AG20443 (cell line): ENCODE measurements at places on chromosomes 6 and 20.

- no peak for DNase-seq
These were observed 154.6 kb upstream of the SOX4 start for GRCh38 chr6:21438986-21439352.

DNA sequence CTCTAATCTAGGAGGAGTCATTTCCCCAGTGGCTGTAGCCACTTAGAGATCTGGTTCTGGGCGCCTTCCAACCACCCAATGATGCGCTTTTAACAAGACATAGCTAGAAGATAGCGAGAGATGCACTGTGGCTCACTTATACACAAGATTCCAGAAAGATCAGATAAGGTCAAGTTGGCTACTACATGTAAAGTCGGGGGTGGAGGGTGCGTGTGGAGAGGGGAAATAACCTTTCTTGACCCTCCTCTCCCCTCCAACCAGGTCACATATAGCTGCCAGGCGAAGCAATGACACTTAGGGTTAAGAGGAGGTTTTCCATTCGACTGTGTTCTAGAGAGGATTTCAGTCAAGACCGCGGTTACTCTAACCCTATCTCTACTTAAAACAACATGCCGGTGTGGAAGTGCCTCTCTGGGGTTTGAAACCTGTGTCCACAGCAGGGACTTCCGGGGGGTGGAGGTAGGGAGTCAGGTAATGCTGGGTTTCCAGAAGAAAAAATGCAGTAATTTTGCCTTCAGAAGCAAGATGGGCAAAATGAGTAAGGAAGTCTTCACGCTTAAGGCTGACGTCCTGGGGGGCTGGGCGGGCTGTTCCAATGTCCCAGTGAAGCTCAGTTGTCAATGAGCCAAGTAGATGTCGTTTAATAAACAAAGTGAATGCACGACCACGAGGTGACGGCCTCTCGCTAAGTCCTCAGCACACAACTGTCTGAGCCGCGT lies 1.8 kb upstream of the SIM1 start:
- no peak for DNase-seq

DNA sequence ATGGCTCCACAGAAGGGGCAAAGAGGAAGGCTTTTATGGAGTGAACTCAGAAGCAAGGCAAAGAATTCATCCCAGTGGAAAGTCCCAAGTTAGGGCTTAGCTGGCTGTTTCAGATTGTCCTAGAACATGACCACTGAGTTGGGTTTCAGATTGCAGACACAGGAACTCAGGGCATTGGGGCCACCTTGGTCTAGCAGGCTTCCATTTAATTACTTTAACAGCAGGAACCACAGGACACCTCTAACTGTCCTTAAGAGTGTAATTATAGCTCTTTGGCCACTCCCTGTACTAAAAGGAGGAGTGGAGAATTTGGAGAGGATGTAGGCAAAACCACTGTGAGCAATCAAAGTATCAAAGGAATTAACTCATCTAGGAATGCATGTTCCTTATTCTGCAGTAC lies 150.6 kb upstream of the AGPAT4 start:
- no peak for DNase-seq

DNA sequence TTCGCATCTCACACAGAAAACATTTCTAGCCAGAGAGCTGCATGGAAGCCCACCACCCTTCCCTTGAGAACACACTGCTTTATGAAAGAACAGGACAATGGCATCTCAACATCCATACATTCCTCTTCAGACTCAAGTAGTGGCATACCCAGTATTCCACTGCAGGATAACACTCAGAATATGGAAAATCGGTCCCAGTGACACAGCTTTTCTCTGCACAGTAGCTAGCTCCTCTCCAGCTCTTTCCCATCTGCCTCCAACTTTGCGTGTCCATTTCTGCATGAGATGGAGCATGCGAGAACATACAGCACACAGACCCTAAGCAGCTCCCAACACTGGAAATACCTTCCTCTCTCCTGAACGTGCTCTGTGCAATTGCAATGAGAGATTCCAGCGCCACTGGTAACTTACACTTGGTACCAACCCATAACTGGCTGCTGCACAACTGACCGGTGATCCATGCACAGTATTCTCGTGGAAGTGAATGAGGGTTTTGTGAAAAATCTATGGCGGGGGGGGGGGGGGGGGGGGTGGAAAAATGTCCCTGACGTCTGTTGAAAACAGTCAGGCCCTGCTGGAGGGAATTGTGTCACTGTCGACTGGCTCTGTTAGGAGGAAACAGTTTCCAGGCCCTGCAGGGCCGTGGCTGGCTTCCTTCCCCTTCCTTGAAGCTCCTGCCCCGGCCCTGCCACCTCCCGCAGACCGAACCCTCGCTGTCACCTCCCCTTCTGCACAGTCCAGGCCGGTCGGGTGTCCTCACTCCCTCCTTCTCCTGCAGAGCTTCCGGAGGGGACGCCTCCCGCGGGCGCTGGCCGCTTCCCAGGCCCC lies 265.9 kb upstream of the QKI start:
- DNase-seq, result no peak

DNA sequence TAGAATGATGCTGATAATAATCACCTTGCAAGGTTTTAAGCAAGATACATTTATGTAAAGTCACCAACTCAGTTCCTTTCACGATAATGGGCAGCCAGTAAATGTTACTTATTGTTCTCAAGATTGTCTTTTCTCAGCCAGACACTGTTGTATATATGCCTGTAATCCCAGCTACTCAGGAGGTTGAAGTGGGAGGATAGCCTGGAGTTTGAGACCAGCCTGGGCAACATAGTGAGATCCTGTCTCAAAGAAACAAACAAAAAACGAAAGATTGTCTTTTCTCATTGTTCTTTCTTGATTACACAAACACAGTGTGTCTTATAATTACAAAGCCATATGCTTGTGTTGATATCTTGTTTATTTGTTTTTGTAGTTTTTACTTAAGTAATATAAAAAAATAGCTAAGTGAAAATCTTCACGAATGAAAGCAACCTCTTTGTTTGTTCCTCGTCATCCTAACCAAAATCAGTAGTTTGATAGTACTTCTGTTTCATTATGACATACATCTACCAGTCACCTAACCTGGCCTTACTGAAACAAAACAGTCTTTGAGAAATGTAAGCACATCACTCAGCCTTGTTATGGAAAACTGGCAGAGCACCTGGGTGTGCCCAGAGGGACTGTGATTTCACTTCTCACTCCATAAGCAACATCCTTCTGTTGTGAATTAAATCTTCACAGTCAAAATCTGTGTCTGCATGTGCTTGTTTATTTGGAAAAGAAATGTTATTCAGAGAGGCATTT lies 436.2 kb upstream of the SOX4 start:
- DNase-seq, result no peak

DNA sequence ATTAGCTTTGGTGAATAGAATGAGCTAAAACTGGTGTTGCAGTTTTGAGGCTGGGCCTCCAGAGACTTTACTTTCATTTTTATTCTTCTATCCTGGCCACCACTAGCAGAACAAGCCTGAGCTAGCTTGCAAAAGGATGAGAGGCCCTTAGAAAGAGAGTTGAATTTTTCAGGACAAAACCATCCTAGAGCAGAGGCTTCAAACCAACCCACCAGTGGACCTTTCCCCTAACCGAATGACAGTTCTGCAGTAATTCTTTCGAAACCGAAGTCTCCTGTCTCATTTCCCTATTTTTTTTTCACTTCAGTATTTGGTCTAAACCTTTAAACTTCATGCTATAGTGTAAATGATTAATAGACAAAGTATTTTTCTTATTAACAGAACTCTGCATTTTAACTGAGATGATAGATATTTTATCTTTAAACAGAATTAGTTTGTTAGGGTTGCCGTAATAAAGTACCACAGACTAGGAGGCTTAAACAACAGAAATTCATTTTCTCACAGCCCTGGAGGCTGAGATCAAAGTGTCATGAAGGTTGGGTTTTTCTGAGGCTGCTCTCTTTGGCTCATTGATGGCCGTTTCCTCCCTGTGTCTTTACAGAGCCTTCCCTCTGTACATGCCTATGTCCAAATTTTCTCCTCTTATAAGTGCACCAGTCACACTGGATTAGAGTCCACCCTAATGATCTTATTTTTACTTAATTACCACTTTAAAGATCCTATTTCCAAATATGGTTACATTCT lies 80.6 kb upstream of the PAK5 start:
- DNase-seq, result no peak

DNA sequence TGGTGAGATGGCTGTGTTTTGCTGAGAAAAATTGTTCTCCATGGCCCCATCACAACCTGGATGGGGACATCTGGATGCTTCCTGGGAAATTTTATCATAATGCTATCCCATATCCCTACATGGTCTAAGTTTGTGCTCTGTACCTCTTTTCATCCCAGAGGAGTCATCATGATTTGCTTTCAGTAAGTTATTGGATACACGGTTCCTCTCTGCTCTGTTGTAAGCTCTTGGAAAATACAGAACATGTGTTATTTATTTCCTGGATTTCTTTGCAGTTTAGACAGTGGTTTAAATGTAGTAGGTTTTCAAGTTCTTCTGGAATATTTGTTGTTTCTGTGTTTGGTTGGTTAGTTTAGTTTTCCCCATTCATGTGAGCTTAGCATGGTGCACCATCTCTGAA lies 129.2 kb upstream of the ECI2 start:
- DNase-seq, result no peak

DNA sequence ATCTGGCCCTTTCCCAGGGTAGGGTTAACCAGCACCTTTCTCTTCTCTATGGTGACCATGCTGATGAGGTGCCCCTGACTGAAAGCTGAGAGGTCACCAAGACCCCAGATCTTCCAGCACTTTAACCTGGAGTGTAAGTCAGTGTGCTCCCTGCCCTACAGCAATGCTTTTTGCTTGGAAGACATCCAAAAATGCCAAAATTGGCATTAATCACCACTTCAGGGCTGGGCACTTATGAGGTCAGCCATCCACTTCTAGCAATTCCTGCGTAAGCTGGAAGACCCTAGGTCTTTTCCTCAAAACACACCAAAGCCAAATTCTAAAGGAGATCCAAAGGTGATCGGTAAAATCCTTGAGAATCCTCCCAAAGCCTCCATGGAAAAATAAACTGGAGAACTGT lies 81.2 kb upstream of the LOC128125822 start:
- DNase-seq, result no peak

DNA sequence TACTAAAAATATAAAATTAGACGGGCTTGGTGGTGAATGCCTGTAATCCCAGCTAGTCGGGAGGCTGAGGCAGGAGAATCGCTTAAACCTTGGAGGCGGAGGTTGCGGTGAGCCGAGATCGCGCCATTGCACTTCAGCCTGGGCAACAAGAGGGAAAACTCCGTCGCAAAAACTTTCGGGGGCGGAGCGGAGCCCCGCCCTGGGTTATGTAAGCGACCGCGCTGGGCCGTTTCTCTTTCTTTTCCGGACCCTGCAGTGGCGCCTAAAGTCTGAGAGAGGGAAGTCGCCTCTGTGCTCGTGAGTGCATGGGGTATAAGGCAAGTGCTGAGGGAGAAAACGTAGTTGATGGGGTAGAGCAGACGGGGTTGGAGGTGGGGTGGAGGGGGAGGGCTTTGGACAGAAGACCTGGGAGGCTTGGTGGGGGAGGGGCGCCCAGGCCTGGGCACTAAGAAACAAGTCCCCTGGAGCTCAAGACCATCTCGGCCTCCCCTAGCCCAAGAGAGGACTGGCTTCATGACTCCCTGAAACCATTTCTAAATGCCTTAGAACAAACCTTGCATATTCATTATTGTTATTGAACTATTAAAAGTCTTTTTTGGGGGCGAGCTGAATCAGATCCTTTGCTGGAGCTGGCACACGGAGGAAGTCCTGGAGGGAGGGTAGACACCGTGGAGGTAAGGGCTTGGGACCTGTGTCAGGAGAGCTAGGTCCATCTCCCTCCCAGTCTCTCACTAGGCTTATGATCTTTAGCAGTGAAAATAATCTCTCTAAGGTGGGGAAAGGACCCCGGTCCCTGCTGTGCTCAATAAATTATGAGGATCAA lies 2.7 kb upstream of the MICA start:
- peak; percentile 47 for DNase-seq

DNA sequence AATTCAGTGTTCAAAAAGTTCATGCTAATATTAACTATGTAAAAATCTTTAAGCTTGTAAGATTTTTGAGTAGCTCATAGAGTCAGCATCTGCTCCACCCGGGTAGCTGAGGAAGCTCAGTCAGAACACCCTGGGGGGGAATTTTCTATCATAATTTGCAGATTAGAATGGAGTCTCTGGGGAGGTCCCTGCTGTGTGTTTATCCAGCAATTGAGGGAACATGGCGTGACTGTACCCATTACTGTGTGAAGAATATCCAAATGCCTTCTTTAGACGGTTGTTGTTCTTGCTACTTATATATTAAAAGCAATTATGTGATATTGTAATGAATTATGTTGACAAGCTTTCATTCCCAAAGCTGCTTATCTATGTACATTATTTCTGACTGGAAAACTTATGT lies 64.8 kb downstream of the AIG1 start:
- DNase-seq, result no peak

GRCh38 chr6:135883045-135883444 lies 31.5 kb downstream of the PDE7B start:
- no peak for DNase-seq

- DNase-seq, result no peak
These were observed 229.8 kb downstream of the HIVEP2 start for GRCh38 chr6:142714951-142715785.

- peak; percentile 79 for DNase-seq
These were observed 6.8 kb upstream of the EPB41L1 start for GRCh38 chr20:36147690-36148089.

DNA sequence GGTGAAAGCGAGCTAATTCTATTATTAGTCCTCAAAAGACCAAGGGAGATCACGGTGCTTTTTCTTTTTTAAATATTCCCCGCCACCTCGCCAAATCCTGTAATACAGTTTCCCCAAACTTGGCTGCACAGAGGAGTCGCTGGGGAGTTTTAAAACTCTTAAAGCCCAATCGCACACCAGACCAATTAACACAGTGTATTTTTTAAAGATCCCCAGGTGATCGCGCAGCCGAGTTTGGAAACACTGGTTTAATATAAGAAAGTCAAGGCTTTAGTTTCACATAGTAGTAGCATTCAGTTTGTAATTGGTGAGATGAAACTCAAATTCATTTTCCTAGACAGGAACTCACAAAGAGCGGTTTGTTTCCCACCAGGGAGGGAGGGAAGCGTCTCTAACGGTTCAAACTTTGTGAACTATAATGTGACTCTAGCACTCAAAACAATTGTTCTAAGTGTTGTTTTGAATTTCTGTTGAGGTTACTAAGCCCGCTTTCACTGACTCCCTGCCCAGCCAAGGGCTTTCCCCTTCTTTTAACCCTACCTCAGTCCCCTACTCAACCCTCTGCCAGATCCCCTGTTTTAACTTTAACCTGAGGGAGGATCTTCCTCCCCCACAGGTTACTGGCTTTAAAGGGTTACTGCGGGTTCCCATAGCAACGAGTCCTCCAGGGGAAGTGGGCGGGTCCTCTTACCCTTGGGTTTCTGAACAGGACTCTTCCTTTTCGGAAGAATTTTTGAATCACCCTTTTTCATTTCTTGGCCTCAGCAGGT lies 25.7 kb upstream of the BTBD3 start:
- DNase-seq, result peak; percentile 69
